ENCODE measurements at places on chromosomes 3 and 15. TPM values are rescaled to one million over a fixed set of nuclear protein-coding genes. Genes with fewer than 3 reads are reported as not detected.

Gene B3GALNT1
- 96.6 TPM for total RNA-seq

Gene OR5H6
- total RNA-seq, result not detected

Gene NANOGP8
- total RNA-seq, result 0.91 TPM

Gene NMNAT3
- total RNA-seq, result 8.2 TPM

Gene VEPH1
- 19.1 TPM for total RNA-seq

Gene FOXB1
- total RNA-seq, result 0.91 TPM

Gene CHD2
- total RNA-seq, result 198 TPM

Gene NDUFB5
- total RNA-seq, result 67.6 TPM

Gene SH2D7
- not detected for total RNA-seq

Gene TLR9
- 0.09 TPM for total RNA-seq

Gene LHFPL4
- 31.2 TPM for total RNA-seq

Gene ACSBG1
- 3.1 TPM for total RNA-seq

Gene CSPG5
- total RNA-seq, result 47.6 TPM

Gene EPHB1
- total RNA-seq, result 25.0 TPM

Gene APEH
- 58.3 TPM for total RNA-seq

DNA sequence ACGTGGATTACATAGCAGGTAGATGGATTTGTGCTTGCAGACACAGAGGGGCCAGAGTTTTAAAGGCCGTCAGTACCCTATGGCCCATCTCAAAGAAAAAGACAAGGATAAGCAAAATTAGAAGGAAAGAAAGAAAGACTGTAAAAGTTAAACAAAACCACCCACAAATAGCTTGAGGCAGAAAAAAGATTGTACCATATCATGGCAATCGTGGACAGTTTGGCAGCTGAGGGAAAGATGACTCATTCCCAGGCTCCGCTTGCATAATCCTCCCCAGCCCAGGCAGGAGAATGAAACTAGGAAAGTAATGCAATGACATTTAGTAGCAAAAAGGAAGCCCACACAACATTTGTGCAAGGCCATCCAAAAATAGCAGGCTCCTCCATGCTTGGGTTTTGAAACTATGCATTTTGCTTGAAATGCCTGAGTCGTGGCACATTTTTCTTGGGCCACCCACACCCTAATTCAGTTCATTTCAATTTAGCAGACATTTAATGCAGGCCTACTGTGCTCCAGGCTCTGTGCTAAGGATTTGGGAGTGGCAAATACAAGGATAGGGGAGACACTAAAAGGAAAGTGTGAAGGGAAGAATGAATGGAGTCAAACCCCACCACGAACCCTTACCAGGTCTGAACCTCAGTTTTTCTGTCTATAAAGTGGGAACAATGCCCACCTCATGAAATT is 40.9 kb upstream of the SMAD3 start:
- DNase-seq, result peak; percentile 54

- DNase-seq, result no peak
These were observed 119.2 kb upstream of the CMC1 start for GRCh38 chr3:28122227-28122626.

DNA sequence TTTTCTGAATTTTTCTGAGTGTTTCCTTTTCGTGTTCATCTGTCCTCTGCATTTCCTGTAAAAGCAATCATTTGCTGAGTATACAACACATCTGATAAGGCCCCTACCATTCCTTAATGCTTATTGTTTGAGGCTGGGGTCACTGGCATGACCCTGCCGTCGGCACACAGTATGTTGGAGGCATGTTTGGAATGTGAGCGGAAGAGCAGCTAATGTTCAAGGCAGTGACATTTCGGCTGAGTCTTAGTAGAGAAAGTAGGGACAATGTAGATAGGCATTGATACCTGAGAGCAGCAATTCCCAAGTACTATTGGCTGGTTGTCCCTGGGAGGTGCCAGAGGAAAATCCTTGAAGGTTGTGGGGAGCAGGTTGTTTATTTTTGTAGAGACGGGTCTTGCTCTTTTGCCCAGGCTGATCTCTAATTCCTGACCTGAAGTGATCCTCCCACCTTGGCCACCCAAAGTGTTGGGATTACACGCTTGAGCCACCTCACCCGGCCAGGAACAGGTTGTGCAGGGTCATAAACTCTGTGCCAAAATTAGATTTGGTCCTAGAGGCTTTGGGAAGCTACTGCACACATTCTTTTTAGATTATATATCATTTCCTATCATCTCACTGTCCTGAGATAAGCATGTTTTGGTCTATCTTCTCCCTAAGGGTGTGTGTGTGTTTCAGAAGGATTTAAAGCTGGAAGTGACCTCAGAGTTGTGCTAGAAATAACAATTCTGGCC is 13.5 kb downstream of the PTPN23 start:
- DNase-seq, result no peak

- DNase-seq, result no peak
These were observed 145.8 kb upstream of the THRB start for GRCh38 chr3:24640330-24640877.

DNA sequence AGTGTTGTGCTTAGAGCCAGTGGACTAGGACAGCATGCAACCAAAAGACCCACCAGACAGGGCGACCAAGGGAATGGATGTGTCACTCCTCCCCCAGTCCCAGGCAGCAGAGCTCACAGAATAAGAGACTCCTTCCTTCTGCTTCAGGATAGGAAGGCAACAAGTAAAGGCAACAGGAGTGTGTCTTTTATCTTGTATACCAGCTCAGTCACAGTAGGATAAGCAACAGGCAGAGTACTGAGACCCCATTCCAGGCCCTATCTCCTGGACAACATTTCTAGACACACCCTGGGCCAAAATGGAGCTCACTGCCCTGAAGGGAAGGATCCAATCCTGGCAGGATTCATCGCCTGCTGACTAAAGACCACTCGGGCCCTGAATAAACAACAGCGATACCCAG is 25.0 kb downstream of the PDCD10 start:
- no peak for DNase-seq

DNA sequence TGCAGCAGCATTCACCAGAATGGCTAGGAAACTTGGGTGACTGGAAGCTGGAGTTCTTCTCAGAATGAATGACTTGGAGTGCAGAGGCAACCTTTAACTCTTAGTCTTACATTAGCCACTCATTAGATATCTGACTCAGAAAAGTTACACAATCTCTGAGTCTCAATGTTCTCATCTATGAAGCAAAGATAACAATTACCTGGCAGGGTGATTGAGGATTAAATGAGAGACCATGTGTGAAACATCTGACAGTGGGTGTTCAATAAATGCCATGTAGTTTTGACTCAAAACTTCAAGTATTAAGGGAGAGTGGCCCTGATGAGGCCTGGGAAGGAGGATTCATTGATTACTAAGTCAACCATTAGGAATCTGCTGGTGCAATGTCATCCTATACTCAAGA is 48.3 kb downstream of the MRPL3 start:
- no peak for DNase-seq

- DNase-seq, result no peak
These were observed 432.2 kb downstream of the TUSC7 start for GRCh38 chr3:117141812-117142211.

GRCh38 chr3:52277972-52278509 is 408 bp downstream of the WDR82 start:
- peak; percentile 72 for DNase-seq

DNA sequence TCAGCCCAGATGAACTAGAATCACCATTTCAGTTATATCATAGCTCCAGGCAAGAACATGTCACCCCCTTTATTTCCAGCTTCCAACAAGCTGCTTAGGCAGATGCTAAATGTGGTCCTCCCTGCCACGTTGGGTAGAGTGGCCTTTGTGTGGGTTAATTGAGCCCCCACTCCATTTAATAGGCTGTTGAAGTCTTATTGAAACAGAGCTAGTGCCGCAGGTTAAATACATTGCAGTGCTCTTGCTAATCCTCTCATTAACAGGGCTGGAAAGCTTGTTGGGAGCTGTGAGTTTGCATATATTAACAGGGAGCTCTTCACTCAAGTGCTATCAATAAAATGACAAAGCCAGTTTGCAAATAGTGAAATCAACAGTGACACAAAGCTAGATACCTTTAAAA is 248.4 kb upstream of the CMC1 start:
- no peak for DNase-seq

DNA sequence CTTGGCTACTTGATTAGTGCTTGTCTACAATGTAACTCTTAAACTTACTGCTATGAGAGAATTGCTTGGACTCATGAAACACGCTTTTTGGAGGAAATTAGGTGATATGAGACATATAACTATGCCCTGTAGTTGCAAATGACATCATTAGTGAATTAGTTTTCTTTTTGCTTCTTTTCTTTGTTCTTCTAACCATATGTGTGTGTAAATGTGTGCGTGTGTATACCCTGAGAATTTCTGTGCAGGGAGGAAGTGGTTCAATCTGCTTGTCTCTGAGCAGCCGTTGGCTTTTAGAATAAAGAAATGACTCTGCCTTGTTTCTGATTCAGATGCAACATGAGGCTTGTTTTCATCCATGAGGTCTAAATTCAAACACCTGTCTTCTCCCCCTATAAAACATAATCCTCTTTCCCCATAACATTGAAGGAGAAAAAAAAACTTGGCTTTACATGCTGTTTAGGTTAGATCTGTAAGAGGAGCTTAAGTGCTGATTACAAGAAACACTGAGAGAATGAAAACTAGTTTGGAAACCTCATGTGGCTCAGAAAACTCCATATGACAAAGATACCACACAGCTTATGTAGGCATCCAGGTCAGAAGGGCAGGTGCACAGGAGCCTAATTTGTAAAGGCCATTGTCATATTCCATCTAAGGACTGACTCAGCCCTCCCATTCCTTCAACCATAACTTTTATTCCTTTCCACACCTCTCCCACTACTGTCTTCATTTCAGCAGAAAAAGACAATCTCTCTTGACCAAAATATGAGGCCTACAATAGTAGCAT is 30.5 kb upstream of the BLM start:
- no peak for DNase-seq

DNA sequence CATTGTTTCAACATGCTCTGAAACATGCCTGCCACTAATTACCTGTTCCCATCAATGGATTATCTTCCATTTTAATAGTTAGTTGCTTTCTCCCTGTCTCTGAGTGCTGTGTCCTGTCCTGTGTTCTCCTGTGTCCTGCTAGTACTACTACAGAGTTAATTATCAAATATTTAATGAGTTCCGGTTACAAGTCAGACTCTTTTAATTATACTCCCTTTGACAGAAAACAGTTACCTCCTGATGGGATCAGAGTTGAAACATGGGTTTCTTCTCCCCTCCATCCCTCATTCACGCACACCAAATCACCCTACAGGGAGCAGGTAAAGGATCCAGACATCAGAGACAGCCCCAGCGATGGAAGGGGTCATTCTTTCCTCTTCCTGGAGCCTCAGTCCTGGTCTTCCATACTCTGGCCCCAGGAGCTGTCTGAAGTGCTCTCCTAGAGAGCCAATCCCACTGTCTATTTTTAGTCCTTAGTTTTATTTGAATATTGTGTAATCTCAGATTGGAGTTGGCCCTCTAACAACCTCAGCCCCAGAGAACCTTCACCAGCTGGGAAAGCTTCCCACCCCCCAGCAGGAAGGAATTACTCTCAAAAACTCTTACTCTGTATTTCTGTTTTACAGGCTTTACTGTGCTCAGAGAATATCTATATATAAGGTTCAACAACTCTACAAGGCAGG is 137.0 kb upstream of the C2CD4B start:
- DNase-seq, result no peak

- no peak for DNase-seq
These were observed 1.5 kb upstream of the MGA start for GRCh38 chr15:41658689-41659088.

DNA sequence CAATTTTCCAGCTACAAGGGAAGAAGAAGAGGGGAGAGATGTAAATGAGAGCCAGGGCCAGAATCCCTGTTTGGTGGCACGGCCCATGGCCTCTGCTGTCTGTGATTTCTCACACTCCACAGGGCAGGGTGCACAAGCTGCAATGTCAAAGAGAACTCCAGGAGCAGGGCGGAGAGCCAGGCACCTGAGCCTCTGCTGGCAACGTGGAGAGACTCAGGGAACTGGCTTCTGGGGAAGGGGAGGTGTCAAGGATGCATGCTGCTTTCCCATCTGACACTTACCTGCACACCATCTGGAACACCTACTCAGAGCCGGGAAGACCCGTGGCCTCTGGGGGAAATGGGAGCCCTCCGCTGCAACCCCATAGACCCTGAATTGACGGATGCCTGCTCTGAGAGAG is 507.5 kb upstream of the NR2F2 start:
- peak; percentile 61 for DNase-seq

- peak; percentile 75 for DNase-seq
These were observed 21.8 kb upstream of the KLF13 start for GRCh38 chr15:31304751-31305365.

DNA sequence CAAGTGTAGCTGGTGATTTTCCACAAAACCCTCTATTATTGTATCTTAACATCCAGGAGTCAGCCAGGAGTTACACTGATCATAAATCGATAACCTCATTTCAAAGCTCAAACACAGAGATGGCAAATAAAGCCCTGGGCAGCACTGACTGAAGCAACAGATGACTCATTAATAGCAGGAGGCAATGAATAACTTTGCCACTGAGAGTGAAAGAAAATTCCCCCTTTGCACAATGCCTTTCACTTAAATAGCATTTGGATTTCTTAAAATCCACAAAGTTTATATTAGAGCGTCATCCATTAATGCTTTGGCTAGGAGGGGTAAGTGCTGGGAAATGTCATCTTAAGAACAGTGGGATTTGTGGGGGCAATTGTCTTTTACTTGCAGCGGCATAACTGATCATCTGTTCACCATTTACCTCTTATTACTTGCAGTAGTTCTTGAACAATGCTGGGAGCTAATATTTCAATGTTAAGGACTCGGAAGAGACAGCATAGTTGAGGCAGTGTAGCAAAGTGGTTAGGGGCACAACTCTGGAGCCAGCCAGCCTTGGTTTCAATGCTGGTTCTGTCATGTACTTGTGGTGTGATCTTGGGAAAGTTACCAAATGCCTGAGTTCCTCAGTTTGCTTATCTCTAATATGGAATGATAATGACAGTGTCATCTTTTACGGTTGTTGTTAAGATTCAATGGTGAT is 630.4 kb upstream of the TBL1XR1 start:
- no peak for DNase-seq

- no peak for DNase-seq
These were observed 96.6 kb downstream of the DNAJB8 start for GRCh38 chr3:128369881-128370642.

DNA sequence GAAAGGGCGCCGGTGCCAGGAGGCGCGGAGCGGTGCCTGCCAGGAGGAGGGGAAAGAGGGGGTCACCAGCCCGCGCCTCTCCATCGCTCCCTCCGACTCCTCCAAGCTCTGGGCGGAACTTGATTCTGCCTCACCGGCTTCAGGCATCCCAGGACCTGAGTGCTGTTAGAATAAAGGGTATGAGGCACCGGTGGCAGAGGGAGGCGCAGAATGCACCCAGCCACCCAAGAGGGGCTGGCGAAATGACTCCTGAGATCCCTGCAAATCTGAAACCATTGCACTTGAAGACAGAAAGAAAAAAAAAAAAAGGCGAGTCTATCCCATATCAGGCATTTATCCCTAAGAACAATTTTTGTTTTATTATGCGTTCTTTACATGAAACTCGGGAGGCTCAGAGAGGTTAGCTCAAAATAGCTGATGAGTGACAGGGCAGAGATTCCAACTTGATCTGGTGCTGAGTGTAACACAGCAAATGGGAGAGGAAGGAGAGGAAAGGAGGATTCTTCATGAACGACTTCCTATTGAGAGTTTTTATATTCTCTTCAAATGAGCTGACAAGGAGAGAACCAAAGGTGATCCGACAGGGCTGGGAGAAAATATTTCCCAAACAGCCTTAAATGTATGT is 157.0 kb upstream of the FRMD4B start:
- no peak for DNase-seq

- DNase-seq, result no peak
These were observed 144.6 kb upstream of the MEF2A start for GRCh38 chr15:99421172-99421656.

GRCh38 chr3:116179091-116179490 is 266.2 kb downstream of the LSAMP start:
- no peak for DNase-seq

GRCh38 chr15:64732156-64732860 is 43.1 kb downstream of the RBPMS2 start:
- DNase-seq, result no peak
